Astrocyte of the hippocampus (primary cell): ENCODE measurements at places on chromosomes 16 and 17.

GRCh38 chr16:87897521-87898505, 28.5 kb upstream of the SLC7A5 start:
- no peak for DNase-seq

DNA sequence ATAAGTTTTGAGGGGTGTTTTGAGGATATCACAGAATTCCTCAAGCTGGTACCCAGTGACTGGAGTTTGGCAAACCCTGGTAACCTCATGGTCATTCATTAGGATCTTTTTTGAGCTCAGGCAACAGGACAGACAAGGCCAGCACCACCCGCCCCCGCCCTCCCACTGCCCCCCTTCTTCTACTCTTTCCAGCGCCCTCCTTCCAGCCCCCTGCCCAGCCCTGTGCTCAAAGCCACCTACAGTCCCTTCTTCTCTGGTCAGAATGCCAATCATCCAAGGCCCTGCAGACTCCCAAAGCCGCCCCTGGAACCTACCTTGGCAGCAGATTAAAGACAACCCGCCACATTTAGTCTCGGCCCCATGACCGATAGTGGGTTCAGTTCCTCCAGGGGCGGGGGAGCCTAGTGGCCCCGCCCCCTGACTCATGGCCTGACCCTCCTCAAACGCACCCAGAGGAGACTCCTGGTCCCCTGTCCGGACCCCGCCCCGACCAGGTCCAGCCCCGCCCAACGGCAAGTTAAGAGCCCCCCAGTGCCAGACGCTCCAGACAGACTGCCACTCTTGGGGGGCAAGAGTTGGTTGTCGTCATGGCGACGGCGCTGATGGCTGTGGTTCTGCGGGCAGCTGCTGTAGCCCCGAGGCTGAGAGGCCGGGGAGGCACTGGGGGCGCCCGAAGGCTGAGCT, at the start of gene NAGS:
Gene NAGS, plus strand, starts transcription at position 546 of the 684 bp plus-strand sequence. Its CDS starts 42 bp downstream, at position 588.
- DNase-seq: peak; percentile 30

GRCh38 chr17:75846692-75847613, 2.7 kb upstream of the UNC13D start:
- DNase-seq: no peak

DNA sequence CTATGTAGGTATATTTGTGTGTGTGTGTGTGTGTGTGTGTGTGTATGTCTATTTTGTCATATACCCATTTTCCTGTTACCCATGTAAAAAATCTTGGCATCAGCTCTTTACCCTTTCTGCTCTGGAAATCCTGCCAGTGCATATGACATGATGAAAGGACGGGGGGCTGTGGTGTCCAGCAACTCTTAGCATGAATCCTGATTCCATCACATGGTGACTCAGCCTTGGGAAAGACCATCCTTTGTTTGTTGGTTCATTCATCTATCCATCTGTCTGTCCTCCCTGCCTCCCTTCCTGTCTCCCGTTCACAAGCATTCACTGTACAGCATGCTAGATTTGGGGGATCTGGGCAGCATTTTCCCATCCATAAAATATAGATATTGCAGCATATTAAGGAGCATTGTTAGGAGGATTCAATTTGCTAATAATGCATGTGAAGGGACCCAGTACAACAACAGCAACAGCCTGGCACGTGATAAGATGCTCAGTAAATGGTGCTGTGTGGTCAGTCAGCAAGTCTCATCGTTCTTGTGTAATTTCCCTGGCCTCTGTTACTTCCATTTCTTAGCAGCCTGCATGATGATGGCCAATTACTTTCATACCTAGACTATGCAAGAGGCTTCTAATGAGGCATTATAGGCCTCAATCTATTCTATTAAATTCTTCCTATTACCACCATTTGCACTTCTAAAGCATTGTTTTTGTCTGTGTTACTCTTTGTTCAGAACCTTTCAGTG, 191.0 kb downstream of the PRKCA start:
- DNase-seq: peak; percentile 51

DNA sequence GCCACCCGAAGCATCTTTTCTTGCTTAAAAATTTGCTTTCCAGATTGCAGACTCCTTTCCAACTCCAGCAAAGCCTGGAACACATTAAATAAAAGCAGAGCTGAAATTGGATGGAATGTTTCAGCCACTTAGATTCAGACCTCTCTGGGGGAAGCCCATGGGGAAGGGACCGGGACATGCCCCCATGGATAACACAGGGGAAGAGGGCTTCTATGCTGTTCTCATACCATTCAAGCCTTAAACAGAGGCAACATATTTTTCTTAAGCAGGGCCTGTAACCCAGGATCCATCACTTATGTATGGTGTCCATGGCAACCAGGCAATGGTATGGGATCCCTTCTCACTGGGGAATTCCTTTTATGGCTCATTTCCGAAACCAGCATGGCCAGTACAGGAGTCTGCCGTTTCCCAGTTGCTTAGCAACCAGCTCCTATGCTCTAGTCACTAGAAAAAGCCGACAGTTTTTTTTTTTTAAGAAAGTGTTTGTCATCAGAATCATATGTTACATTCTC, 62.0 kb upstream of the MARCHF10 start:
- peak; percentile 67 for DNase-seq

- DNase-seq: no peak
These were observed 17.4 kb downstream of the COL1A1 start for GRCh38 chr17:50184064-50184463.

GRCh38 chr17:6643451-6644125, 2.7 kb downstream of the TXNDC17 start:
- DNase-seq: peak; percentile 85

GRCh38 chr17:20944014-20944865, 98.6 kb downstream of the USP22 start:
- no peak for DNase-seq

DNA sequence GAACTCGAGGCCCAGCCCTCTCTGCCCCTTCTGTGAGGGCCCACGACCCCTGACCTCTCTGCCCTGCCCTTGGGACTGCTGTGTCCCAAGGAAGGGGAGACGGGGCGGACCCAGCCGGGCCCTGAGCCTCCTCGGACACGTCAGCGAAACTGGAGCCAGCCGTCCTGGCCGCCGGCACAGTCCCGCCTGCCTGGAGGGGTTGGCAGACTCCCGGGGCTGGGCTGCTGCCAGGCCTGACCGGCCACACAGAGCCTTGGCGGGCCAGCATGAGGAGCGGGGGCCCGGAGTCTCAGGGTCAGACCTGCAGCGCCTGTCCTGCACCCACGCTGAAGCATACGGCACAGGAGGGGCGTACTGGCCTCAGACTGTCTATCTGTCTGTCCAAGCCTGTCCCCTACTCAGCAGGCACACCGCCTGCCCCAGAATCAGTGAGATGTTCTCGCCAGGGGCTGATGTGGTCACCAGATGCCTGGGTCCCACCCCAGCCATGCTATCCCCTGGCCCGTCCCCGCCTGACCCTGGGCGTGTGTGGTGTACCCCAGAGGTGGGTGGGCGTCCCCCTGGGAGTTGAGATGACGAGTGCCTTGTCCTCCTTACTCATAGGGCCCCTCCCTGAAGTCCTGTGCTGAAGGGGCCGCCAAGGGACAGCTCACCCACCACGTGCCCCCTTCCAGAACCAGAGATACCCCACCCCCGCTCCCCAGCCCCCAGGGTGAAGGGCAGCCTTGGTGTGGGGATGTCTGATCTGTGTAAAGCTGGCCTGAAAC, 4.7 kb downstream of the VASN start:
- DNase-seq: peak; percentile 96

- DNase-seq: peak; percentile 22
These were observed 115.0 kb downstream of the SPACA3 start for GRCh38 chr17:33106525-33107165.

GRCh38 chr16:50275098-50275415, 8.7 kb downstream of the ADCY7 start:
- no peak for DNase-seq

GRCh38 chr17:78962345-78962983, 17.3 kb downstream of the LGALS3BP start:
- no peak for DNase-seq

DNA sequence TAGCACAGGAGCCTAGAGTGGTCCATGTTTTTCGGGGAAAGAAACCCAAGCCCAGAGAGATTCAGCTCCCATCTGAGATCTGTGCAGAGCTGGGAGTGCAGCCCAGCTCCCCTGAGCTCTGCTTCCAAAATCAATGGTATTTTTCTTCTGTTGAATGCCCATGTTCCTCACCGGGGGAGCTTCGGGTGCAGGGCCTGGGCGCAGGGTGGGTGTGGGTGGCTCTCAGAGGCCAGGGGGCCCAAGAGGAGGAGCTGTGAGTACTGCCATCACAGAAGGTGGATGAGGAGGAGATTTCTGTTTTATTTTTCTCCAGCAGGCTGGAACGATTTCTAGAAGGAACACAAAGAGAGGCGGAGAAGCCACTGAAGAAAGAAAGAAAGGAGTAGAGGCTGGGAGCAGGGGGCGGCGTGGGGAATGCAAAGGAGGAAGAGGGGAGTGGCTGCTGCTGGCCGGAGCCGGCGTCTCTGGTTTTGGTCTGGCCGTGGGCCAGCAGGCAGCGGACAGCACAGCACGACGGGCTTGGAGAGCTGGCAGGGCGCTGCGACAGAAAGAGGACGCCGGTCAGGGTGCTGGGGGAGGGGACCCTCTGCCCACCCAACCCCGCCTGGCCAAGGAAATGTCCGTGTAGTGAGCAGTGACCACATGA, 76.2 kb upstream of the KSR1 start:
- peak; percentile 93 for DNase-seq

GRCh38 chr16:65154321-65154720, 32.5 kb upstream of the CDH11 start:
- DNase-seq: peak; percentile 16

DNA sequence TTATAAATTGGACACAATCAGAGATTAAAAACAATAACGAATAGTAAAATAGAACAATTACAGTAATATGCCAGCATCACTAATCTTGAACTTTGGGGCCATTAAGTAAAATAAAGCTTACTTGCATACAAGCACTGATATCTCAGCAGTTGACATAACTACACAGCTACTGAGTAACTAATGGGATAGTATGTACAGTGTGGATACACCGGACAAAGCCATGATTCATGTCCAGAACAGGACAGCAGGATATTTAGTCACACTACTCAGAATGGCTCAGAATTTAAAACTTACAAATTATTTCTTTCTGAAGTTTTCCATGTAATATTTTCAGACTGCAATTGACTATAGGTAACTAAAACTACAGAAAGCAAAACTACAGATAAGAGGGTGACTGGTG, 427.5 kb downstream of the CDH13 start:
- DNase-seq: no peak

DNA sequence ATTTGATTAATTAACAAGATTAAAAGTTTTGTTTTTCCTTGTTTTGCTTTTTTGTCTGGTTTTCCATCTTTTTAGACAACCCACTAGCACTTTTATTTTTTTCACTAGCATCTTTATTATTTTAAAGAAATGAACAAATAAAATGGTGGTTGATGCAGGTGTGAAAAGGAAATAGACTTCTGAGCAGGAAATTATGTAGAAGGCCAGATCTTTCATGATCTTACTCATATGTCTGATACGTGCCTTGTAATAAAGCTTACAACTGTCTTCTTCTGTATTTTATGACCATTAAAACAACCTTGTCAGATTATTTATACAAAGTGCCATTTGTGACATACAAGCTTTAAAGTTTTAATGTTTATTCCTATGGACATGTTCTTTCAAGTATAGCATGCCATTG, 6.3 kb downstream of the SLFN12L start:
- no peak for DNase-seq

DNA sequence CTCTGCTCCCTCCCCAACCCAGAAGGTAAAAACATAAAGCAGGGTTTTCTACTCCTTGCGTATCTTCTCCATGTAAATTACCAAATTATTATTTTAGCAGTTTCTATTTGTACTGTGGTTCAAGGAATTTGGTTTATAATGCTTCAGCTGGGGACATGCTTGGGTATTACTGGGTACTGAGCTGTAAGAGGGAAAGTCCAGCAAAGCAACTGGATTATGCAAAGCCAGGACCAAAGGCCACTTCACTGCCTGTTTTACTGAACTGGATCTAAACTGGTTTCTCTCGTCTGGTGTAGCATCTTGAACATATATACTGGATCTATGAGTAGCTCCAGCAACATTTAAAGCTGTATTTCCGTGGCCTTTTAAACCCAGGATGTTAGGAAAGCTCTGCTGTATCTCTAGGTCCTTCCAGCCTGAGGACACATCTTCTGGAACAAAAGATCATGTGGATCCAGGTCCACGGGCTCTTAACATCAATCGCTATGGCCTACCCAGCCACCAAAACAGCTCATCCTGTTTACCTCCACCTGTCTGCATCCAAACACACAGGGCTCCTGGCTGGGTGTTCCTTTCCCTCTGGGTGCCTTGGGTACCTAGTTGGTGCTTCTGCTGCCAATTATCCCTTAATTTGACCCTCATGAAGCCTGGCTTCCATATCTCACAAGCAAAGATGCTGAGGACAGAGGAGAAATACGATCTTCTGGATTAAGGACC, 7.2 kb downstream of the PMP22 start:
- no peak for DNase-seq

- no peak for DNase-seq
These were observed 8.1 kb upstream of the IGF2BP1 start for GRCh38 chr17:48989100-48989499.

DNA sequence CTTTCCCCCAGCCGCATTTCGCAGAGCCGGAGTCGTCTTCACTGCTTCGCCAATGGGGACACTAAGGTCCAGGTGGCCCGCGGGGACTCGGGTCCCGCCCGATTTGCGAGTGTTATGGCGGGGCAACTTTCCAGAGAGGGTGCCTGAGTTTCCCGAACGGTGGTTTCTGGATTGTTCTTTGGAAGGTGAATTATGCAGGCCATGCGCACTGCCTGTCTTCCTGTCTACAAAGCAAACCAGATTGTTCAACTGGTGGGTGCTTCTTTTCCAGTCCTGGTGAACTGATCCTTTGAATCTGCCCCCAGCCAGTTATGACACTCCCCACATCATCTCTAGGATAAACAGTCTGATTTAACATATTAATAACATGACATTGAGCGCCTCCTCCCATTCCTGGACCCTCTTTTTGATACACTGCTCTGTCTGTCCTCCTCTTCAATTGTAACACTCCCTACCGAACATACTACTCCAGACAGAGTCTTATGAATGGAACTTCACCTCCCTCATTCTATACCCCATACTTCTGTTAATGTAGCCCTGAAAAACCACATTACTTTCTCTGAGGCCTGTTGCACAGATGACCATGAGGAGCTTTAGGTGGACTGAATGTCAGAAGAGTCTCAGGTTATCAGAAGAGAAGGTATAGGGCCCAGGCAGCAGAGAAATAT, 159.0 kb downstream of the RAB11FIP4 start:
- DNase-seq: no peak

DNA sequence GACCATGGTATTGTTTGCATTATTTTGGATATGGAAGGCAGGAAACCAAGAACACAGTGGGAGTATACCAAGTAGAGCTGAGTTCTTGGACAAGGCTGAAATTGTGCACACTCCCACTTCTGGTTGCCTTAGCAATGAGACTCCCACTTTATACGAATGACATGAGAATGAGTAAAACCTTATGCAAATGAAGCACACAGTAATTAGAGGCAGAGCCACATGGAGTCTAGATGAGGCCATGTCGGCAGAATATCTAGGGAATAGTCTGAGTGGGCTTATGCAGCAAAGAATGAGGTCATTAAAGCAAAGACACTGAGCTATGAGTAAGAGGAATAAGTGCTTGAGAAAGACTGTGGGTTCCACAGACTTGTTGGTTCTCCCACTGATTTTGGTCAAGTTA, 178.7 kb downstream of the GRIN2A start:
- DNase-seq: peak; percentile 29

GRCh38 chr17:68381076-68381900, 76.0 kb downstream of the WIPI1 start:
- DNase-seq: peak; percentile 83

GRCh38 chr17:16353317-16354174, at the start of gene CENPV:
Gene CENPV (minus strand): TSS chr17:16353469. CDS start chr17:16353436, 33 bp downstream.
- DNase-seq: peak; percentile 88

- no peak for DNase-seq
These were observed 3.8 kb upstream of the TMC7 start for GRCh38 chr16:18979936-18980335.
